NCI-H1048 (cell line): ENCODE measurements at places on chromosomes 2 and 18.
A peak's percentile ranks its signal among the peaks of the same experiment; 100 is the strongest.

DNA sequence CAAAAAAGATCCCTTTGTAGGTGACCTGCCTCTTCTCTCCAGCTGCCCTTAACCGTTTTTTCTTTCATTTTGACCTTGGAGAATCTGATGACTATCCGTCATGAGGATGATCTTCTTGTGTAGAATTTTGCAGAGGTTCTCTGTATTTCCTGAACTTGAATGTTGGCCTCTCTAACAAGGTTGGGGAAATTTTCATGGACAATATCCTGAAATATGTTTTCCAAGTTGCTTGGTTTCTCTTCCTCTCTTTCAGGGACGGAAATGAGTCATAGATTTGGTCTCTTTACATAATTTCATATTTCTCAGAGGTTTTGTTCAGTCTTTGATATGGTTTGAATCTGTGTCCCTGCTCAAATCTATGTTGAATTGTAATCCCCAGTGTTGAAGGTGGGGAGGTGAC lies 34.0 kb downstream of the ZC3H8 start:
- DNase-seq, result no peak

GRCh38 chr2:165651233-165651632 lies 142.8 kb downstream of the GALNT3 start:
- DNase-seq, result no peak

DNA sequence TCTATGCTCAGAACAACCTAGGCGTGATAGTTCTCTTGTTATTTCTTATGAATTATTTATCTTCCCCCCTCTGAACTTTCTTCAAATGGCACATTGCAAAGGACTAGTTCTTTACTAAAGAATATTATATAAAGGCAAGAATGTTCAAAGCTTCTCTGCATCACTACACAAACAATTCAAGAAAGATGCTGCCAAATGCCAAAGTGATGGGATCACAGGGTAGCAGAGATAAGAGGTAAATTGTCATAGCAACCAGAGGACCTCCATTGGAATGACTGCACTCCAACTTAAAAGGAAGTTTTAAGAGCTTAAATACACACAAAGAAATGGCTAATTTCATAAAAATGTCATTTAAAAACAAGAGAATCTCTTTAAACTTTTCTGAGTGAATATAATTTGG lies 72.8 kb downstream of the AQP4 start:
- DNase-seq, result no peak

DNA sequence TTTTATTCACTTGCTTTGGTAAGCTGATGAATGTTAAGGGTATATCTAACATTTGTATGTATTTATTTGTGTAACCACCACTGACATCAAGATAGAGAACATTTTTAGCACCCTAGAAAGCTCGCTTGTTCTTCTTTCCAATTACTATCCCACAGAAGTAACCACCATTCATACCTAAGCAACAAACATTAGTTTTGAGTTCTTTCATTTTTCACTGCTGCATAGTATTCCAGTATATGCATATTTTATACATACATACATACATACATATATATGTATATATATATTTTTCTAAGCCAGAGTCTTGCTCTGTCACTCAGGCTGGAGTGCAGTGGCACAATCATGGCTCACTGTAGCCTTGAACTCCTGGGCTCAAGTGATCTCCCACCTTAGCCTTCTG lies 11.1 kb upstream of the DYM start:
- DNase-seq, result no peak

- peak; percentile 42 for DNase-seq
Observed at GRCh38 chr2:85066874-85067351, 66.3 kb upstream of the TCF7L1 start.

GRCh38 chr2:162838136-162838497 lies 450 bp downstream of the KCNH7 start:
- DNase-seq, result no peak

GRCh38 chr2:33222309-33222708 lies 254.1 kb upstream of the RASGRP3 start:
- DNase-seq, result no peak

- no peak for DNase-seq
Observed at GRCh38 chr18:59428018-59428417, 69.0 kb upstream of the LMAN1 start.

DNA sequence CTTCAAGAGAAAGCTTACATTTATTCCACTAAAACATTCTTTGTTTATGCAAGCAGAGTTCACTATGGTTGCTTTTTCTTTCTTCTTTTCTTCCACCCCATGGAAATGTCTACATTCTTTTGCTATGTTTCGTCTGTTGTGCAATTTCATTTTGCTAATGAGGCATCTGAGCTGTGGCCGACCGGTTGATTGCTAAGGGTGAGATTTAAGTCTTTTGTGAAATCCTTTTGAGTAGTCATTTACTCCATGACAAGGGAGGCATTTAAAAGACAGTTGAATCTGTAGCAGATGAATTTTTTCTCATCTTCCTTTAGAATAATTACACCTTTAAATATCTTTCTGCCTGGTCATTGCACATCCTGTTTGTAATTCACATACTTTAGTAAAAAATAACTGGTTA lies 324.1 kb upstream of the THUMPD2 start:
- DNase-seq, result no peak

GRCh38 chr2:16036951-16037350 lies 96.6 kb downstream of the MYCN start:
- no peak for DNase-seq

- no peak for DNase-seq
Observed at GRCh38 chr2:231646476-231646875, 53.8 kb downstream of the TEX44 start.

DNA sequence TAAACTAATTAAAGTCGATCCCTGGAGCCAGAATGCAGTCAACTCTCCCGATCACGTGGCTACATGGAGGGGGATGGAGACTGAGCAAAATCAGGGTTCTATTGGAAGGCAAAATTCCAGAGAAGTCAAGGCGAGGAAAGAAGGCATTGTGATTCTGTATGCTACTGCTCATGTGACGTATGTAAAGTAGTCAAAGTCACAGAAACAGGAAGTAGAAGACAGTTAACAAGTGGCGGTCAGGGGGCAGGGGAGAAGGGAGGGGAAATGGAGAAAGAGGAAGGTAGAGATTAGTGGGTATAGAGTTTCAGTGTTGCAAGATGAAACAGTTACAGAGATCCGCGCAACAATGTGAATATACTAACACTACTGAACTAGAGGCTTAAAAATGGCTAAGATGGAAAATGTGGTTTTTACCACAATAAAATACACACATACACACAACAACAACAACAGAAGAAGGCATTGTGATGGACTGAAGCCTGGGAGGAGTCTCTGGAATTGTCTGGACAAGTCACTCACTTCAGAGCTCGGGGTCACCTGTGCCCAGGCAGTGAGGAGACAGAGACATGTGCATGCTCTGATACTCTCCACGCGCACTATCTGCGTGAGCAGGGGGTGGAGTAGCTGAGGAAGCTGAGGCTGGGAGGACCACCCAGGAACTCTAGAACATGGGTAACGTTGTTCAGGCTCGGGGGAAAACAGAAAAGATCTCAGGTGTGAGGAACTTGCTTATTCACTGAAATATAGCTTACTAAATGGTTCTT lies 89.9 kb upstream of the CDCA7 start:
- DNase-seq, result no peak

- DNase-seq, result no peak
Observed at GRCh38 chr2:65380255-65380654, 52.1 kb downstream of the SPRED2 start.

DNA sequence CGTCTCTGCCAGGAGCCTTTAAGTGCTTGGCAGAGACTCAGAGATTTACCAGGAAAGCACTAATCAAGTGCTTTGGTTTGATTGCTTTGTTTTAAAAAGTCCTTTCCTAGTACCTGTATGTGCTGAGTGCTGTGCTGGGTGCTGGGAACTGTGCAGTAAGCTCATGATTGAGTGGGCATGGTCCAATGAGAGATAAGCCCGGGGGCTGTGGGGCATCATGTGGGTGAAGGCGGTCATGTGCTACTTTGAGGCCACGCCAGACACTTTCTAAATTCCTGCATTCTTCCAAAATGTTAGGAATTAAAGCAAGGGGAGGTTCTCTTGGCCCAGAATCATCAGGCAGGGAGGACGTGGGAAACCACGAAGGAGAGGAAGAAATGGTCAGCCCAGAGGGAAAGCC lies 109.0 kb downstream of the ACAA2 start:
- DNase-seq, result no peak

- no peak for DNase-seq
Observed at GRCh38 chr2:61998426-61998825, 93.0 kb downstream of the COMMD1 start.

DNA sequence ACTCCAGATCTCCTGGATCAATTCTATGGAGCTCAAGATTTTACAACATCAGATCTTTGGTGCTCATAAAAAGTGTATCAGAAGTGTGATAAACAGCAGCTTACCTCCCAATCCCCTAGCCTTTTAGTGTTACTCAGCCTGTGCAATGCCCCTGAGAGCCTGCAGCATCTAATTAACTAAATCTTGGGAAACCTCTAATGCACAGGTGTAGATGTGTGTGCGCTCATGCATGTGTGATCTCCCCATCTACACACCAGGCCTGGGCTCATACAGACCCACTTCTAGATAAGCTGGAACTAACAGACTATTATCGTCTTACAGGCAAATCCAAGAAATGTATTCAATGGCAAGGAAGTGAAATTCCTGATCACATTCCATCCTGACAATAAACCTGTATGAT lies 7.5 kb downstream of the SUCLG1 start:
- DNase-seq, result no peak

GRCh38 chr2:132668987-132669907 lies 758 bp downstream of the LYPD1 start:
- DNase-seq, result no peak

DNA sequence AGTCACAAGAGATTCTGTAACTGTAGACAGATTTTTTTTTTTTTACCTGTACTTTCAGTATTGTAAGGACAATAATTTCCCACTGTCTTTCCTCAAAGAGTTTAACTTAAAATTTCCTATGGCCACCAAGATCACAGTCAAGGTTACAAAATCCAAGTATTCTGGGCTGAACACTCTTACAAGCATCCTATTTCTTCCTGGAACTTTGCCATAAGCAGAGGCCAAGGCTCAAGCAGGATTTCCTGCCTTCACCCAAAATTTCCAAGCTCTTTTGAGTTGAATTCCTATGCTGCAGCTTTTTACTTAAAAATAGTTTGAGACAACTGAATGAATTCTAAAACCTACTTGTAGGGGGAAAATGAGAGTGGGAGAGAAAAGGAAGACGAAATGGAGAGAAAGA lies 299.4 kb downstream of the ZNF516 start:
- no peak for DNase-seq

GRCh38 chr2:192043216-192043870 lies 151.4 kb downstream of the TMEFF2 start:
- no peak for DNase-seq

- no peak for DNase-seq
Observed at GRCh38 chr2:174015428-174015827, 50.3 kb upstream of the SP3 start.

- no peak for DNase-seq
Observed at GRCh38 chr2:159088906-159089305, 120.5 kb downstream of the TANC1 start.

DNA sequence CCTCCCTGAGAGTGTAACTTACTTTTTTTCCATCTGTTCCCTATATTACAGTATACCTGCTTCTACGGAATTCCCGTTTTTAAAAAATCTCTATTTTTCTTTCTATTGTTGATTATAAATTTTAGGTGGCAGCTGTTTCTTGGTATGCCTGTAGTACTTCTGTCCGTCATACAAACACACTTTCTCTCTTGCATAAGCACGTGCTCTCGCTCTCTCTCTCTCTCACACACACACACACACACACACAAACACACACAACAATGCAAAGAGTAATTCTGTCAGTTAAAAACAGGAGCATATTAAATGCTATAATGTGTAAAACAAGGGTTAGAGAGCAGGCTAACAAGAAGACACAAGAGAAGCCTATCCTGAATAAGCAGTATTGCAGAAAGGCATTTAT lies 140.5 kb downstream of the THADA start:
- DNase-seq, result no peak

DNA sequence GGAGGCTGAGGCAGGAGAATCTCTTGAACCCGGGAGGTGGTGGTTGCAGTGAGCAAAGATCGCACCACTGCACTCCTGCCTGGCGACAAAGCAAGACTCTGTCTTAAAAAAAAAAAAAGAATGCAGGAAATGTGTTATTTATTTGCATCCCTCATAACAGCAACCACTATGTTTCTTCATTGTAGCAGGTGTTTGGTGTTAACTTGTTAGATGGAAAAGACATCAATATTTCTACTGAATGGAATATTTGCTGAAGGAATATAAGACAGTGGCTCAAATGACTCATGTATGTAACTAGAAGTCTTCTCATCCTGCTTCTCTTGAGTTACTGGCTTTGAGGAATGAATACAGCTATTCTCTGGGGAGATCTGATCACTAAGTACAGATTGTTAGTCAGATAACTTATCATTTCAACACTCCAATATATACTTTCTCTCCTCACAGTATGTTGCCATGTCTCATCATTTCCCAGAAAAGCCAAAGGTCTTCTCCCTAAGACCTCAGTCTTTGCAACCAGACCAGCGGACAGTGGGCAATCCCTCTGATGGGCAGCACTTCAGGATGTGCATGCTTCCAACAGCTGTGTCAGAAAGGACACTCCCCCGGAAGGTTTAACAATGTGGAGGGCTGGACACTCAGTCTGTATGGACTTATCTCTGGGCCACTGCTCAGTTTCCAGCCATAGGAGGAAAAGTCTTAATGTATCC lies 104.4 kb upstream of the STK17B start:
- DNase-seq, result no peak

- DNase-seq, result no peak
Observed at GRCh38 chr2:28358668-28359201, 33.9 kb upstream of the FOSL2 start.

GRCh38 chr2:170434900-170435621 lies 257.1 kb downstream of the MYO3B start:
- no peak for DNase-seq

DNA sequence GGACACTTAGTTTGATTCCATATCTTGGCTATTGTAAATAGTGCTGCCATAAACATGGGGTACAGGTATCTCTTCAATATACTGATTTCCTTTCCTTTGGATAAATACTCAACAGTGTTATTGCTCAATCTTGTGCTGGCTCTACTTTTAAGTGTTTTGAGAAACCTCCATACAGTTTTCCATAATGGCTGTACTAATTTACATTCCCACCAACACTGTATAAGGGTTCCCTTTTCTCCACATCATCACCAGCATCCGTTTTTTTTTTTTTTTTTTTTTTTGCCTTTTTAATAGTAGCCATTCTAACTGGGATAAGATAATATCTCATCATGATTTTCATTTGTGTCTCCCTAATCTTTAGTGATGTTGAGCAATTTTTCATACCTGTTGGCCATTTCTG lies 29.9 kb upstream of the GALNT5 start:
- DNase-seq, result no peak

DNA sequence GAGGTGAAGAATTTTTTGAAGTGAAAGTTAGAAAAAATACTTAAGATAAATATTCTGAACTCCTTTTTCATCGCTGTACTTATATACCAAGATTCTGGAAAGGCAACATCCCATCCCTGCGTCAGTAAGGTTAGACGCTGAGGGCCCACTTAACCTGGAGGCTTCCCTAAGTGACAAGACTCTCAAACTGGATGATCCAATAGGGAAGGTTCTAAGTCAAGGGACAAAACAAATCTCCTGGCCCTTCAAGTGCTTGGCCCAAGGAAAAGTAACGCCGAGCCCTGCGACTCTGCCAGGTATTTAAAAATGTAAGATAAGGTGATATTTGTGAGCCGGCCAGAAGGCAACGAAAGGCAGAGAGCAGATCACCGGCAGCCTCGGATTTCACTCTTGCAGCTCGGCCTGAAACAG lies 1.3 kb downstream of the STK39 start:
- DNase-seq, result no peak

- DNase-seq, result no peak
Observed at GRCh38 chr2:127044977-127045661, 61.8 kb downstream of the BIN1 start.

GRCh38 chr2:193963472-193964119 lies 1693.4 kb upstream of the SLC39A10 start:
- peak; percentile 43 for DNase-seq

- no peak for DNase-seq
Observed at GRCh38 chr2:46309052-46309953, 12.1 kb downstream of the EPAS1 start.
